ENCODE measurements at places on chromosomes 11 and 22.
A peak's percentile ranks its signal among the peaks of the same experiment; 100 is the strongest.

- no peak for DNase-seq
Measured at GRCh38 chr11:2774173-2775082, 74.6 kb upstream of the KCNQ1OT1 start.

DNA sequence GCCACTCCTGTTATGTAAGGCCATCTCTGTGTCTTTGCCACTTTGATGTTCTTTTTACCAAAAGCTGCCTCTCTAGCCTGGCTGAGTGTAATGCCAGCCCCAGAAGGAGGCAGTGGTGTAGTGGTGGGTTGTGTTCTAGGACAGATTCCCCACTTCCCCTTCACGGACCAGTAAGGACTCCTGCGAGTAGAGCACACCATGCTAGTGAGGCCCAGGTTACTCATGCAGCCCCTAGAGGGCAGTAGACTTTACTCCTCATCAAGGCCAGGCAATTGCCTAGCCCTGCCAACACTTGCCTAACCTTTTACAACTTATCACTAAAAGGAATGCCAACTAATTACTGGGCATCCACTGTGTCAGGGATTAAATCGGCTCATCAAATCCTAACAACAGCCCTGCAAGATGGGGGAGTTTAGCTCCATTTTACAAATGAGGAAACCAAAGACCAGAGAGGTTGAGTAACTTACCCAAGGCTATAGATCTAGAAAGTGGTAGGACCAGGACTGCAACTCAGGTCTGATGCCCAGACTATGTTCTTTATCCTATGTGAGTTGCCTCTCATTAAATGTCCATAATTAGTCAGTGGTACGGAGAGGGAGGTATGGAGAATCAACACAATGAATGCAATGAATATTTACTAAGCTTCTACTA is 75.3 kb downstream of the APIP start:
- DNase-seq, result no peak

GRCh38 chr22:25389541-25389919 is 170.1 kb downstream of the CRYBB2 start:
- no peak for DNase-seq

GRCh38 chr11:57426929-57427726 is at the start of gene SLC43A3:
TSS of gene SLC43A3 (minus strand) at chr11:57427121. CDS start at chr11:57426172, 949 bp downstream.
- peak; percentile 32 for DNase-seq

GRCh38 chr11:82194521-82194920 is 539.1 kb downstream of the FAM181B start:
- no peak for DNase-seq

- DNase-seq, result no peak
Measured at GRCh38 chr11:8756201-8756600, 73.6 kb downstream of the RPL27A start.

DNA sequence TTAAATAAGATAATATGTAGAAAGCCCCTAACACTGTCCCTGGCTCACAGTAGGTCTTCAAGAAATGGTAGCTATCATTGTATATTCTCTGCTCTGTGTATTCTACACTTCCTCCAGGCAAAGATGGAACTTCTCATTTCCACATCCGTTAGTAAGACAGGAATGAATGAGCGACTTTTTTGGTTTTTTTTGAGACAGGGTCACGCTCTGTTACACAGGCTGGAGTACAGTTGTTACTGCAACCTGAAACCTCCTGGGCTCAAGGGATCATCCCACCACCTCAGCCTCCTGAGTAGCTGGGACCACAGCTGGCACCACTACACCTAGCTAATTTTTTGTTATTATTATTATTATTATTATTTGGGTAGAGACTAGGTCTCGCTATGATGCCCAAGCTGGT is 2.3 kb upstream of the CLPB start:
- no peak for DNase-seq

GRCh38 chr11:119381181-119381988 is at the start of gene USP2:
TSS of gene USP2 (minus strand) at chr11:119381690. CDS start at chr11:119373480, 8,210 bp downstream.
- DNase-seq, result peak; percentile 86

- no peak for DNase-seq
Measured at GRCh38 chr11:22577854-22578253, 47.8 kb downstream of the FANCF start.

- DNase-seq, result no peak
Measured at GRCh38 chr22:44256556-44257485, 55.9 kb downstream of the SHISAL1 start.

DNA sequence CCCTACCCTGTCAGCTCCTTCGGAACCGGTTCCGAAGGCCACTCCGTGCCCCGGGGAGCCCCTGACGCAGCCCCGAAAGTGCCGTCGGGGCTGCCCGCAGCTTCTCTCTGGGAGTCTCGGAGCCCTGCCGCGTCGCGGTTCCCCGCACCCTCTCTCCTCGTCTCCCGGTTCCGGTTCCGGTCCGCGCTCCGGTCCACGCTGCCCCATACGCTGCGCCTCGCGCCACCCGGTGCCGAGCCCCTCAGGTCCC is 618 bp downstream of the MTA2 start:
- DNase-seq, result no peak

- no peak for DNase-seq
Measured at GRCh38 chr11:92152245-92152644, 72.4 kb upstream of the FAT3 start.

DNA sequence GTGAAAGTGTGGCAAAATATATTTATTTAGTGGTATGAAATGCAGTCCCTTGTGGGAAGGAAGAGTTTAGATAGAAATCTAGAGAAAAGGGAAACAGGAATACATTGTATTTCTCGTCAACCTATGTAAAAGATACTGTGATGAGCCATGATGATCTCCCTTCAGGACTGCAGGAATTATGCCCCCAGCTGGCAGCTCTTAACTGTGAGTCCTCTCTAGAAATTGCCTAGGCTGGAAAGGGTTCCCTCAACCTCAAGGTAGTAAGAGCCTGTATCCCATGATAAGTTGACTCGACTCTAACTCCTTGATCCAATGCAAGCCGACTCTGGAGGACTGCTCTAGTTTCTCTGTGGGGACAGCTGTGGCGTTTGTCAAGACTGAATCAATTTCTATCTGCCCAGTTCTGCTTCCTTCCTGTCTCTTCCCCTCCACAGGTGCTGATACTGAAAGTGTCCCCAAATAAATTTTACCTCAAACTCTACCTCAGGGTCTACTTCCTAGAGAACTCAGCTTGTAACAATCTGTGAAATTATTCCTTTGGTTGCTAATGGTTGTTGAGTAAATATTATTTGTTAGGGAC is 897.3 kb downstream of the METTL15 start:
- DNase-seq, result no peak

DNA sequence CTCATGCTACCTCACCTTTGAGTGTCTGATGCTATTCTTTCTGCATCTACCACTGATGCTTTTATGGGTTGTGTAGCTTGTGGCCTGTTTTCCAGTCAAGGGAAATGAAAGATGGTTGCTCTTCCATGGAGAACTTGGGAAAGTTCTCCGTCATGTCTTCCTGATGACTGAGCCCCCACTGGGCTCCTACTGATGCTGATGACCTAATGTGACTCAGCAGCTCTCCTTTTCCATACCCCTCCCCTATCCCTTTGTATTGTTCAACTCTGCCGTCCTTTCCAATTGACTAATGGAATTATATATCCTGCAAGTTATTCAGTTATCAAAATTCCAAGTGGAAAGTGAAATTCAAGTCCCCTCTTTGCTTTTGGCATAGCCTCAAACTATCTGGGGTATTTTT is 44.7 kb downstream of the REXO2 start:
- no peak for DNase-seq

DNA sequence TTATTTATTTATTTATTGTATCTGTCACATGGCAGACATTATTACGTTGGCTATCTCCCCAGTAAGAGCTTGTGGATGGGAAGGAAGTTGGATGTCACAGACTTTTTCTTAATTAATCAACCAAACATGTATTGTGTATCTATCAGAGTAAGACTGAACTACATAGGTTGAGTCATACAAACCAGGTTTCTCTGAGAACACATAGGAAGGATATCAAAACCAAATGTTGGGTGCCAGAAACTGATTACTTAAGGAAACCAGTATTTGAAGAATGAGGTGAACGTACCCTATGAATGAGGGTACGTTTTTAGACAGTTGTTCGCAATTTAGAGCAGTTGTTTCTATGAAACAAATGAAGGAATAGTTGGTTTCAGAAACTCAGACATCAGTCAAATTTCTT is 136.4 kb downstream of the SLC17A6 start:
- no peak for DNase-seq

DNA sequence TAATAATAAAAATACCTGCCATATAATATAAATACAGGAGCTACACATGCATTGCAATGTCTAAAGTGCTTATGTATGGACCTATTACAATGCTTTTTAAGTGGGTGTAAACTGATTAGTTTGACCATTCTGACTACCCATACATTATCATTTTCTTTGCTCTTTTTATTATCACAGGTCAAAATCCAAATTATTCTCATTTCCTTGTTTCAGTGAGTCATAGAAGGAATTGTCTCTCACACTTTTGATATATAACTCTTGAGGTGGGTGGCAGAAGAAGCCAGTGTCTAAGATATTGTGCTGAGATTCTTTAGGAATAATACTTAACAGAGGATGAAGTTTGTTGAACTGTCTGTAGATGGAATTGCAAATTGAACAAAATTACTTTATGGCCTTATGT is 35.6 kb downstream of the GAS2 start:
- DNase-seq, result no peak

GRCh38 chr11:72669527-72669926 is 4.7 kb downstream of the PDE2A start:
- no peak for DNase-seq

DNA sequence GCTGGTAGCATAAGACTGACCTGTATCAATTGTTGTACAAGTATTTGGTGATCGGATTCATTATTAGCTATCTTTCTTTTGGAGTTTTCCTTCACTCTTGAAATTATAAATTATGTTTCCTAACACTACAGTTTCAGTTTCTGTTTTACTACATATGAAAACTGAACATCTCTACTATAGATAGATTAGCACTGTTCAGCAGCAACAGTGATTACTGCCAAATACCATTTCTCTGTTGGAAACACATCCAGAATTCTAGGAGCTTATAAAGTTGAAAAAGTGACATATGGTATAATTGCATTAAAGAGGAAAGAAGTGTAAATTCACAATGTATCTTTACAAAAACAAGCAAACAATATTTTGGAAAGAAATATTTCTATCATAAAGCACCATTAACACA is 118.5 kb upstream of the GRIA4 start:
- DNase-seq, result no peak

- no peak for DNase-seq
Measured at GRCh38 chr22:44985906-44986527, 23.8 kb downstream of the PHF21B start.

DNA sequence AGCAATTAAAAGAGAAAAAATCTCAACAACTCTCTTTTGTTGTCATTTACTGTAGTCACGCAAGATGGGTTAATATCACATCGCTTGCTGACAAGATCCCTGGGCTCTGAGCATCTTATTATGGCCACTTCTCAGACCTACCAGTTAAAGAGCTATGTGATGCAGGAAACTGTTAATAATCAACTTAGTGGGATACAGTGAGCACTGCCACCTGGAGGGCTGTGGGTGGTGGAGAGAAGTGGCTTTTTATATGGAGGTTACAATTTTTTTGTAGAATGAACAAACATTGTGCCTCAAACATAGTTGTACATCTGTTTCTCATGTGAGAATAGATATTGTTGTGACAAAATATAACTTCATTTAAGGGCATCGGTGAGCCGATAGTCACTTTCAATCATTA is 181.0 kb downstream of the TENM4 start:
- DNase-seq, result no peak

- no peak for DNase-seq
Measured at GRCh38 chr11:64751580-64751979, 7.6 kb upstream of the RASGRP2 start.

- no peak for DNase-seq
Measured at GRCh38 chr11:4203603-4204360, 109.2 kb downstream of the RRM1 start.

GRCh38 chr11:65651589-65652510 is 10.9 kb downstream of the RELA start:
- no peak for DNase-seq

- DNase-seq, result no peak
Measured at GRCh38 chr11:721741-722345, 15.8 kb downstream of the EPS8L2 start.

- DNase-seq, result no peak
Measured at GRCh38 chr22:19503869-19504268, 20.3 kb downstream of the CLDN5 start.

GRCh38 chr11:102187416-102188151 is 77.3 kb downstream of the YAP1 start:
- no peak for DNase-seq

- DNase-seq, result no peak
Measured at GRCh38 chr11:128596250-128596649, 8.9 kb upstream of the ETS1 start.

DNA sequence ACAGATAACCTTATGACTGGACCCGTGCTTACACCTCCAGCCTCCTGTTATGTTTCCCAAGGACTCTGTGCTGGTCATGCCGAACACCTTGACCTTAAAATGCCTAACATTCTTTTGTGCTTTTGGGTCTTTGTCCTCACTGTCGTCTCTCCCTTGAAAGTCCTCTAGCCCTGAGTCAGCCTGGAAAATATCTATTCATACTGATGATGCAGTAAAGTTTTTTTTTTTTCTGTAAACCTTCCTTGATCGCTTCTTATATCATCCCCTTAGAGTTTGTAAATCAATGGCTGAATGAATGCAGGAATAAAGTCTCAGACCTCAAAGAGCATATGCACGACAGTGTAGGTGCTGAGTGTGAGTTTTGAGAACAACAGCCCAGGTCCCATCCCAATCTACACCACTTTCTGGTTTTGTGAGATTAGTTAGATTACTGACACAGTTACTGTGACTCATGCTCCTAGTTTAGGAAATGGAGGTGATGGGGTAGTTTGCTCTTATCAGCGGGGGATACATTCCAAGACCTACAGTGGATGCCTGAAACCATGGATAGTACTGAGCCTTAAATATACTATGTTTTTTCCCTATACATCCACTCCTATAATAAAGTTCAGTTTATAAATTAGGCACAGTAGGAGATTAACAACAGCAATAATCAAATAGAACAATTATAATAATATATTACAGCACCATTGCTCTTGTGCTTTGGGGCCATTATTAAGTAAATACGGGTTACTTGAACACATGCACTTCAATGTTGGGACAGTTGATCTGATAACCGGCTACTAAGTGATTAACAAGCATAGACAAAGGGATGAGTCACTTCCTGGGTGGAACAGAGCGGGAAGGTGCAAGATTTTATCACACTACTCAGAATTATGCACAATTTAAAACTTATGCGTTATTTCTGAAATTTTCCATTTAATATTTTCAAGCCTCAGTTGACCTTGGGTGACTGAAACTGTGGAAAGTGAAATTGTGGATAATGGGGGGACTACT is 8.6 kb downstream of the TCN1 start:
- no peak for DNase-seq

DNA sequence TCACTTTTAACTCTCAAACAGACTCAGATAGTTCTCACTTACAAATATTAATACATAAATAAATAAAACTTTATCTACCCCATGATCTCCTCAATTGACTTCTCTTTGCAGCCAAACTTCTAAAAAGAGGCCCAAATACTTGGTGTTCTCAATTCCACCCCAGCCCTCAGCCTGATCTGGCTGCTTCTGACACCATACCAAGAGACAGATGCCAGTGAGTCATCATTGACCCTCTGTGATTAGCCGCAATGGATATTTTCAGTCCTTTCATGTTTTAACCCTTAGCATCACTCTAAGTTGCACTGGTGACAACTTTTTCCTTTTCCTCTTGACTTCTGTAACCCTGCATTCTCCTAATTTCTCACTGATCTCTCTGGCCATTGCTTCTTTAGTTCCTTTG is 184.1 kb upstream of the ARHGAP20 start:
- no peak for DNase-seq

- no peak for DNase-seq
Measured at GRCh38 chr22:38866024-38866398, 6.0 kb downstream of the CBX6 start.

GRCh38 chr22:38115423-38116205 is 5.1 kb upstream of the BAIAP2L2 start:
- DNase-seq, result no peak

All from NCI-H1048 (cell line).